ENCODE measurements at places on chromosomes 13 and 19. TPM values are rescaled to one million over a fixed set of nuclear protein-coding genes. Genes with fewer than 3 reads are reported as not detected.

CNFN gene
- total RNA-seq, result 1.1 TPM

FBXO17 gene
- 1.7 TPM for total RNA-seq

RGL3 gene
- 8.6 TPM for total RNA-seq

CGB1 gene
- total RNA-seq, result not detected

MEF2B gene
- total RNA-seq, result 0.83 TPM

IQCN gene
- total RNA-seq, result 0.35 TPM

PPP1R13L gene
- 207 TPM for total RNA-seq

MADCAM1 gene
- total RNA-seq, result 0.24 TPM

C19orf33 gene
- total RNA-seq, result 5.6 TPM

TEX101 gene
- not detected for total RNA-seq

HSD17B14 gene
- total RNA-seq, result 1.9 TPM

ALKBH7 gene
- 134 TPM for total RNA-seq

SGCG gene
- 77.5 TPM for total RNA-seq

KLK12 gene
- not detected for total RNA-seq

ZNF540 gene
- total RNA-seq, result 7.9 TPM

FSTL3 gene
- 27.4 TPM for total RNA-seq

PRR19 gene
- not detected for total RNA-seq

ELSPBP1 gene
- not detected for total RNA-seq

FLT1 gene
- 42.0 TPM for total RNA-seq

PTPRH gene
- 0.54 TPM for total RNA-seq

TGFBR3L gene
- 10.9 TPM for total RNA-seq

ZNF177 gene
- 2.4 TPM for total RNA-seq

ZNF416 gene
- total RNA-seq, result 4.2 TPM

HCST gene
- total RNA-seq, result 4.1 TPM

CRLF1 gene
- 20.6 TPM for total RNA-seq

KIR2DL1 gene
- total RNA-seq, result not detected

BRCA2 gene
- total RNA-seq, result 0.43 TPM

ZNF569 gene
- 5.2 TPM for total RNA-seq

METTL21C gene
- not detected for total RNA-seq

C19orf38 gene
- total RNA-seq, result 0.59 TPM

UBAC2 gene
- 35.4 TPM for total RNA-seq

C19orf47 gene
- 209 TPM for total RNA-seq

HPN gene
- total RNA-seq, result 5.6 TPM

C13orf42 gene
- not detected for total RNA-seq

CLDN10 gene
- not detected for total RNA-seq

CEACAM5 gene
- not detected for total RNA-seq

SIGLEC8 gene
- total RNA-seq, result 0.13 TPM

CCDC61 gene
- 6.8 TPM for total RNA-seq

CLIP3 gene
- 4.1 TPM for total RNA-seq

C1QTNF9 gene
- 2.5 TPM for total RNA-seq

TEX26 gene
- total RNA-seq, result not detected

ZNF324B gene
- 2.6 TPM for total RNA-seq

ZNF14 gene
- total RNA-seq, result 3.2 TPM

USPL1 gene
- total RNA-seq, result 8.8 TPM

CEACAM8 gene
- total RNA-seq, result not detected

ZNF253 gene
- 6.6 TPM for total RNA-seq

PRKCG gene
- not detected for total RNA-seq

PRODH2 gene
- not detected for total RNA-seq

GFY gene
- not detected for total RNA-seq

POMP gene
- 112 TPM for total RNA-seq

MCEMP1 gene
- 0.67 TPM for total RNA-seq

ZNF541 gene
- total RNA-seq, result 0.35 TPM

RPS15 gene
- 671 TPM for total RNA-seq

C2CD4C gene
- 1.7 TPM for total RNA-seq

CLEC17A gene
- not detected for total RNA-seq

LRRC25 gene
- 3.6 TPM for total RNA-seq

CFAP97D2 gene
- total RNA-seq, result not detected

KCNRG gene
- 0.32 TPM for total RNA-seq

Data from Right ventricle myocardium superior (tissue), 1 donor.